ENCODE measurements at places on chromosomes 11 and 22.

DNA sequence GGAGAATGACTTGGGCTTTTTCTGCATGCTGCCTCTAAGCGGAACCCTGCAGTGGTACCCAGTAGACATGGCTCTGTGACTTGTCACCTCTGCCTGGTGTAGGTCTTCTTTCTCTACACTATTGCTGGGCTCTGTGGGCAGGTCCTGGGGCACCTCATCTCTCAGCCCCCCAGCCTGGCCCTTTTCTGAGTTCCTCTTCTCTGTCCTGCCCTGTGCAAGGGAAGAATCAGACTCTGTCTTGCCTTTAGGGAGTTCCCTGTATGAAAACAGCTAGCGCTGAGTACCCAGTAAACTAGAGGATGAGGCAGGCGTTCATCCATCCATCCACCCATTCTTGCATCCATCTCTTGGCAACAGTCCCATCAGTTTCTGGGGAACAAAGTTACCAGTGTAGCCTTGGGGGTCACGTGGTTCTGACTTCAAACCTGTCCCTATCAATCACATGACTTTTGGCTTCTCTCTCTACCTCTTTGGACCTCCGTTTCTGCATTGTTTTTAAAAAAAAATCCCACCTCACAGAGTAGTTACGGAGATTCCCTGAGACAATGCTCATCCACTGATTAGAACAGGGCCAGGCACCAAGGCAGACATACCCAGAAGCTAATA is 86.4 kb upstream of the WNT11 start:
- no peak for DNase-seq

DNA sequence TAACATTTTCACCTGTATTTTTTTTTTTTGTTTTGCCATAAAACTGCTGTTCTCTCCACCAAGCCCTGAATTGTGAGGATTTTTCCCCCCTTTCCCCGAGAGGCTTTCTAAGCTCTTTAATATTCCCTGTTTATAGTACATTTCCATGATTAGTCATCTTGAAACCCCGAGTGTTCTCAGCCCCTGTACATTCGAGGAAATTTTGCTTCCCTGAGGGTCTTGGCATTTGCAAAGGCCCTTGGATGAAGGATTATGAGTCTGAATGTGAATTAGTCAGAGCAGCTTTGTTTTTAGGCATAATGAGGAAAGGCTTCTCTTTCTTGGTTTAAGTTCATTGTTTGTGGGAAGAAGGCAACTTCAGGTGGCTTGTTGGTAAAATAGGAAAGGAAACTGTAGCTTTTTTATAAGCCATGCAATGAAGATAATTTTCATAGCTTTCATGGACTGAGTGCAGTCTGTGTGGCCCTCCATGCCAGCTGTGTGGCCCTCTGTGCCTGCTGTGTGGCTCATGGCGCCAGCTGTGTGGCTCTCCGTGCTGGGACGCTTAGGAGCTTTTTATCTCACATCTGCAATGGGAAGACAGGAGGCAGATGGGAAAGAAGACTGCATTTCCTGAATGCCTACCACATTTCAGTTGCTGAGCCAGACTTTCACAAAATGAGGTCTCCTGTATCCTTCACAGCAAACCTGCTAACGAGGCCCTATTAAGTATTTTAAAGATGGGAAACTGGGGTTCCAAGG is 129.0 kb downstream of the TEAD1 start:
- DNase-seq, result no peak

DNA sequence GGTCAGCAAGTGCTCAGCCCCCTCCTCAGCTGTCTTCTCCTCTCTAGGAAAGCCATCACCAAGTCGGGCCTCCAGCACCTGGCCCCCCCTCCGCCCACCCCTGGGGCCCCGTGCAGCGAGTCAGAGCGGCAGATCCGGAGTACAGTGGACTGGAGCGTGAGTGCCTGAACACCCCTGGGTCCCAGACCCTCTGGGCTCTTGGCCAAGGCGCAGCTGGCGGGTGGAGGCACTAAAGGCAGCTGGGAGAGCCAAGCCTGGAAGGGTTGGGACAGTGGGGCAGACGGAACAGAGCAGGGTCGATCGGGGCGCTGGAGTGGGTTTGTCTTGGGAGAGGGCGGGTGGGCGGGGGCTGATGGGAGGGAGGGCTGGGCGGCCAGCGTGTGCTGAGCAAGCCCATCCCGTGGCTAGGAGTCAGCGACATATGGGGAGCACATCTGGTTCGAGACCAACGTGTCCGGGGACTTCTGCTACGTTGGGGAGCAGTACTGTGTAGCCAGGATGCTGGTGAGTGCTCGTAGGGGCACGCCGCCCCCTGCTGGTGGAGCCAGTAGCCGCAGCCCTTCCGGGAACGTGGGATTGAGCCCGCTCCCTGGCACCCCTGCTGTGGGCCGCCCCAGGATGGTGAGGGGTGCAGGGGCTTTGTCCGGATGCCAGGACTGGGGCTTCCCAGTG is 14.1 kb upstream of the MDK start:
- no peak for DNase-seq

DNA sequence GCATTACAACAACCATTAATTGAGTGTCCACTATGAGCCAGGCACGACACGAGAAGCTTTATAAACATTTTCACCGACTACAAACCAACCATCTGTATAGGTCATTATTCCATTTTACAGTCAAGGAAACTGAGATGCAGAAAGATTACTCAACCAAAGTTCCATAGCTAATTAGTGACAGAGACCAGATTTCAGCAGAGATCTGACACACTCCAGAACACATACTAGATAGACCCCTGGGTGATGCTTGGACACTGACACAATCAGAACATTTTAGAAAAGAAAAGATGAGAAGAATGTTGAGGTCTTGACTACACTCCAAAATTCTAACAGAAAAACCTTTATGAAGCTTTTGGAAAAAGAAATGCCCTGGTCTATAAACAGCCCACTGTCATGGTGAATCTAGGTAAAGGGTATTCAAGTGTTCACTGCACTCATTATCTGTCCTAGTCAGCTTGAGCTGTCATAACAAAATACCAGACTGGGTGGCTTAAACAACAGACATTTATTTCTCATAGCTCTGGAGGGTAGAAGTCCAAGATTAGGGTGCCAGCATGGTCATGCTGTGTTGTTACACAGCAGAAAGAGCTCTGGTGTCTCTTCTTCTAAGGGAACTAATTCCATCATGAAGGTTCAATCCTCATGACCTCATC is 89.0 kb downstream of the RELT start:
- DNase-seq, result no peak

- DNase-seq, result no peak
Measured at GRCh38 chr11:96229354-96229977, 113.5 kb downstream of the MAML2 start.

DNA sequence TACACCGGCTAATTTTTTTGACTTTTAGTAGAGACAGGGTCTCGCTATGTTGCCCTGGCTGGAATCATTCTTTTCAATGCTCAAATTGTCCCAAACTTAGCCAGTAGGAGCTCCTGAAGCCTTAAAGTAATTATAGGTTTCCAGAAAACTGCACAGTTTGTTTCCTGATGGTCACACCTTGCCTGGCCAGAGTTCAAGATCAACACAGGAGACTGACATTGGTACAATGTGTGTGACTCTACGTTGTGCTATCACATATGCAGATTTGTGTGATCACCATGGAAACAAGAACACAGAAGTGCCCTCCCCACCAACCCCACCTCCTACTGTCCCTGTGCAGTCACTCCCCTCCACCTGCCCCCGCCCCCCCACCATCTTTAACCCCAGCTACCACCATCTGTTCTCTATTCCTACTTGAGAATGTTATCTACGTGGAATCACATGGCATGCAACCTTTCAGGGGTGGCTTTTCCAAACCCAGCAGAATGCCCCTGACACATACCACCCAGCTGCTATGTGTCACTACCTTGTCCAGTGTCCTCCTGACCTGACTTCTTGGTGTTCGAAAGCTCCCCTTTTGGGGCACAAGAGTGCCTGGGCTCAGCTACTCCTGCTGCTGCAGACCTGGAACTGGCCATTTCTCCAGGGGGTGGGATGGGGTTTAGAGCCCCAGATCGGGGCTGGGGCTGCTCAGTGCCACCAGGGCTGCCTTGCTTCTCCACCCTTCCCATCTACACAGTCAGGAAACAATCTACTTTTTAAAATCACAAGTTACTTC is 6.1 kb upstream of the NAP1L4 start:
- DNase-seq, result no peak

- DNase-seq, result no peak
Measured at GRCh38 chr11:78560826-78561484, 13.7 kb downstream of the NARS2 start.

DNA sequence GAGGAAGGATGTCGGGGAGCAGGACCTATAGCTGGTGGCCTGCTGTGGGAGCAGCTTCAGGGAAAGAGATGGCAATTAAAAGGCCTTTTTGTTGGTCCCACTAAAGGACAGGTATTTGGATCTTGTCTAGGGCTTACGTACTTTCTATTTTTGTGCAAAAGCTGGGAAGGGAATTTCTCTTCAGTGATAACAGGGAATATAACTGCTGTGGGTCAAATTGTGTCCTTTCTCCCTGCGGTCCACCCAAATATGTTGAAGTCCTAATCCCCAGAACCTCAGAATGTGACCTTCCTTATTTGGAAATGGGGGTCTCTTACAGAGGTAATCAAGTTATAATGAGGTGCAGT is 14.0 kb downstream of the HSPA8 start:
- no peak for DNase-seq

All from GM12878 (cell line).